ENCODE measurements at places on chromosomes 11 and 22. TPM values are rescaled to one million over a fixed set of nuclear protein-coding genes. Genes with fewer than 3 reads are reported as not detected.

IL10RA gene
- total RNA-seq: 18.7 TPM

DNA sequence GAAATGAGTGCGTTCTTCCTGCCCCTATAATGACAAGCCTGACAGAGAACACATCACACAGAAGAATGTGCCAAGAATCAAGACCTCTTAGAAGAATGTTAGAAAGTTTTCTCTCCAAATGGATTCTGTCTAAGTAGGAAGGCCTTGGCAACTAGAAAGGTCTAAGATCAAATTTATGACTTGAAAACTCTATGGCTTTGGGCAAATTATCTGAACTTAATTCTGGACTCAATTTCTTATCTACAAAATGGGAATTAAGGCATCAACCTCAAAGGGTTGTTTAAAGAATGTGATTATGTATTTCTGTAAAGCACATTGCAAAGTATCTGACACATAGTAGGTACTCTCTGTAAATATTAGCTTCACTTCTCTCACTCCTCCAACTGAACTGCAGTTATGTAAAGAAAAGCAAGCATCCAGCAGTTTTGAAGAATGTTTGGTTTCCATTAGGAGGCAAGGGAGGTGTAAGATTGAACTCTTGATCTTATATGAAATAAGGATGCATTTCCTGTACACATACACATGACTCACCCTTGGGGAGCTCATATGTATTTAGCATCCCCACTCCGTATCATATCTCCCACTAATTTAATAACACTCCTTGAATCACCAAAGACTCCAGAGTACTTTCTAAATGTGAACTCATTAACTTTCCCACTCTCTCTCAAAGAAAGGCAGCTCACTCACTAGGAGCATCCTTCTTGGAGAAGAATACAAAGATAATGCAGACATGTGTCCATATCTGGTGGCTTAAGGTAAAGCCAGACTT, 77.6 kb downstream of the ETS1 start:
- no peak for DNase-seq

DNA sequence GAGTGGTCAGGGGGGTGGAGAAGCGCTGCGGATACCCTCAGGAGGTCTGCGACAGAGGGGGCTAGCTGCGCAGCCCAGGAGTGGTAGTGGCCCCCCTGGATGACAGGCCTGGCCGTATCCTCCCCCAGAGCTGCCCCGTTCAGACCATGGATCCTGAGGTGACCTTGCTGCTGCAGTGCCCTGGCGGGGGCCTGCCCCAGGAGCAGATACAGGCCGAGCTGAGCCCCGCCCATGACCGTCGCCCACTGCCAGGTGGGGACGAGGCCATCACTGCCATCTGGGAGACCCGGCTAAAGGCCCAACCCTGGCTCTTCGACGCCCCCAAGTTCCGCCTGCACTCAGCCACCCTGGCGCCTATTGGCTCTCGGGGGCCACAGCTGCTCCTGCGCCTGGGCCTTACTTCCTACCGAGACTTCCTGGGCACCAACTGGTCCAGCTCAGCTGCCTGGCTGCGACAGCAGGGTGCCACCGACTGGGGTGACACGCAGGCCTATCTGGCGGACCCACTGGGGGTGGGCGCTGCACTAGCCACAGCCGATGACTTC, 505 bp downstream of the NUDT22 start:
- DNase-seq: peak; percentile 68

- DNase-seq: no peak
Observed at GRCh38 chr11:58924230-58924629, 15.1 kb upstream of the GLYATL1 start.

KRTAP5-11 gene
- not detected for total RNA-seq

P4HA3 gene
- 0.87 TPM for total RNA-seq

- no peak for DNase-seq
Observed at GRCh38 chr11:8403310-8403709, 139.6 kb upstream of the LMO1 start.

POLA2 gene
- 1.7 TPM for total RNA-seq

DNA sequence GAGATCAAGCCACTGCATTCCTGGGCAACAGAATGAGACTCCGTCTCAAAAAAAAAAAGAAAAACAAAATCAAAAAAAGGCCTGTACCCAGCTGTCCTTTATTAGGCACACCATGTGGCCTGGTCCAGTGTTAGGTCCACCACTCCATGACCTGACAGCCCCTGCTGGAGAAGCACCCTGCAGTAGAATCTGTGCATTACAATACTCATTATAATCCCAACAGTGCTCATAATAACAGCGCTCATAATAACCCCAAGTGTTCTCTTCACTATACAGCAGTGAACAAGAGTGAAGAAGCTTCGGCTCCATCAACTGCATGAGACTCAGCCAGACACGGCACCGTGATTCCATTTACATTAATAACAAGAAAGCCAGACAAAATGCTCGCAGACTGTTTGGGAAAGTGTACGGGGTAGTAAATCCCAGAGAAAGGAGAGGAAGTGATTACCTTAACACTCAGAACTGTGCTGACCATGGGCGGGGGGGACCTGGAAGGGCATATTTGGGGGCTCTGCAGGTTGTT, 8.9 kb upstream of the EHD1 start:
- DNase-seq: no peak

Data from stomach (tissue), 19 donors.